ENCODE measurements at places on chromosomes 1 and 21.

DNA sequence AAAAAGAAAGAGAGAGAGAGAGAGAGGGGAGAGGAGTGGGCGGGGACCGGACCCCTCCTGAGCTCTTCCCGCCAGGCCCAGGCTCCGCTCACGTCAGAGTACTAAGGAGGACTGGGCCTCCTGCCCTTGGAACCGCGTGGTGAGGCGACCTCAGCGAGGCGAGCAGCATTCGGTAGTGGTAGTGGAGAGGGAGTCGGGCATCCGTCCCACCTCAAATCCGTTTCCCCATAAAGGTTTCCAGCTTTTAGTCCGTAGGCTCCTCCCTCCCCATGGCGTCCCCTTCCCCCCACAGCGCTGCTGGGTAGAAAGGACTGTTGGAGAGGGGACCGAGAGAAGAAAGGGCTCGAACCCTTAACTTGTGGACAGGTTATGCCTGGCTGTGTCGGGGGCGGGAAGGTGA, 124.4 kb upstream of the BARHL2 start:
- no peak for DNase-seq

GRCh38 chr1:69527273-69527672, 40.4 kb upstream of the LRRC7 start:
- DNase-seq: no peak

DNA sequence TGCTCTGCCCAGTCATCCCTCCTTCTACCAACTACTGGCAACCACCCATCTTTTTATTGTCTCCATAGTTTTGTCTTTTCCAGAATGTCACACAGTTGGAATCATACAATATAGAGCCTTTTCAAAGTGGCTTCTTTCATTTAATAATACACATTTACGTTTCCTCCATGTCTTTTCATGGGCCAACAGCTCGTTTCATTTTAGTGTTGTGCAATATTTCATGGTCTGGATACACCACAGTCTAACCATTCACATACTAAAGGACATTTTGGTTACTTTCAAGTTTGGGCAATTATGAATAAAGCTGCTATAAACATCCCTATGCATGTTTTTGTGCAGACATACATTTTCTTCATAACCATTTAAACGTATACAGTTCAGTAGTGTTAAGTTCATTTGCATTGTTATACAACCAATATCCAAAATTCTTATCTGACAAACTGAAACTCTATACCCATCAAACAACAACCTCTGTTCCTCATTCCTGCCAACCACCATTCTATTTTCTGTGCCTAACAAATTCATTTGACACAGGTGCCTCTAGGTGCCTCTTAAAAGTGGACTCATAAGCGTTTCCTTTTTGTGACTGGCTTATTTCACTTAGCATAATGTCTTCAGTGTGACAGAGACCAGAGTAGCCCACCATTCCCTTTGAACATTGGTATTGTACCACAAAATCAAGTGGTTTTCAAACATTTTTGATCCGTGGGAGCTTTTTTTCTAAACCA, 138.1 kb downstream of the NR5A2 start:
- no peak for DNase-seq

GRCh38 chr1:168155910-168156309, 19.2 kb upstream of the GPR161 start:
- no peak for DNase-seq

- DNase-seq: no peak
Measured at GRCh38 chr1:224641030-224641429, 24.9 kb downstream of the CNIH3 start.

- no peak for DNase-seq
Measured at GRCh38 chr1:183033205-183033604, 10.0 kb downstream of the LAMC1 start.

GRCh38 chr1:178901482-178902125, 30.7 kb upstream of the ANGPTL1 start:
- no peak for DNase-seq

GRCh38 chr1:100626397-100626796, 88.5 kb downstream of the GPR88 start:
- DNase-seq: no peak

GRCh38 chr1:83815330-83815729, 183.6 kb downstream of the TTLL7 start:
- no peak for DNase-seq

- DNase-seq: peak; percentile 62
Measured at GRCh38 chr1:21638531-21639341, 30.4 kb downstream of the RAP1GAP start.

- DNase-seq: no peak
Measured at GRCh38 chr1:91804546-91805023, 81.4 kb downstream of the TGFBR3 start.

DNA sequence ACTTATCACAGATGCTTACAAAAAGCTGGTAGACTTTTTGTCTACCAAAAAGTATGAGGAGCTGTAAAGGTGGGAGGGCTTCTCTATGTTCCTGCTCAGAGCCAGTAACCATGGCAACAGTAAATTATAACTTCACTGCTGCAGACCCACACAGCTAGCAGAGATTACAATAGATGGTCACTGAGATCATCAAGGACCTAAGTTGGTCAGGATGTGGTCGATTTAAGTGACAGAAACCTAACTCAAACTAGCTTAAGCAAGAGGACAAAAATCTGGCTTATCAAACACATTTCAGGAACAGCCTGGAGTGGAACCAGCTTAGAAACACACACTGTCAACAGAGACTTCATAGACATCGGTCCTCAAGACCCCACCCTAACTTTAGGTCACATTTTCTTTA, 113.4 kb upstream of the ATP1A1 start:
- no peak for DNase-seq

DNA sequence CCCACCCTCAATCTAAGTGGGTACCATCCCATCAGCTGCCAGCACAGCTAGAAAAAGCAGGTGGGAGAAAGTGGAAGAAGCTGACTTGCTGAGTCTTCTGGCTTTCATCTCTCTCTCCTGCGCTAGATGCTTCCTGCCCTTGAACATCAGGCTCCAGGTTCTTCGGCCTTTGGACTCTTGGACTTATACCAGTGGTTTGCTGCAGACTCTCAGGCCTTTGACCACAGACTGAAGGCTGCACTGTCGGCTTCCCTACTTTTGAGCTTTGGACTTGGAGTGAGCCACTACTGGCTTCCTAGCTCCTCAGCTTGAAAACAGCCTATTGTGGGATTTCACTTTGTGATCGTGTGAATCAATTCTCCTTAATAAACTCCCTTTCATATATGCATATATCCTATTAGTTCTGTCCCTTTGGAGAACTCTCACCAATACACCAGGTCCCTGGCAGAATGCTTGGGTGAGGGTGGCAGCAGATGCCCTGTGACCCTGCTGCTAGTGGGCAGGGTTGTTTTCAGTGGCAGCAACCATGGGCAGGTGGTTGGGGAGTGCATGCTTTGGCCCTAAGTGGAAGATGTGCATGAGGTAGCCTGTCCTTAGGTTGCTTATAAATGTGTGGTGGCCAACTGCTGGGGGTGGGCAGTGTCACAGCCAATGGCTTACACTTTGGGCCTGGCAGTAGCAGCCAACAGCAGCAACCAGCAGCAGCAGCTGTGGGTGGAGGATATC, 10.8 kb upstream of the ADAM30 start:
- DNase-seq: no peak

Data from right cardiac atrium (tissue), 5 donors.